ENCODE measurements at places on chromosomes 11 and 22. TPM values are rescaled to one million over a fixed set of nuclear protein-coding genes. Genes with fewer than 3 reads are reported as not detected.

LYVE1 gene
- total RNA-seq: 39.2 TPM

SLC5A12 gene
- not detected for total RNA-seq

KRTAP5-11 gene
- total RNA-seq: not detected

KDM4D gene
- 1.2 TPM for total RNA-seq

DNA sequence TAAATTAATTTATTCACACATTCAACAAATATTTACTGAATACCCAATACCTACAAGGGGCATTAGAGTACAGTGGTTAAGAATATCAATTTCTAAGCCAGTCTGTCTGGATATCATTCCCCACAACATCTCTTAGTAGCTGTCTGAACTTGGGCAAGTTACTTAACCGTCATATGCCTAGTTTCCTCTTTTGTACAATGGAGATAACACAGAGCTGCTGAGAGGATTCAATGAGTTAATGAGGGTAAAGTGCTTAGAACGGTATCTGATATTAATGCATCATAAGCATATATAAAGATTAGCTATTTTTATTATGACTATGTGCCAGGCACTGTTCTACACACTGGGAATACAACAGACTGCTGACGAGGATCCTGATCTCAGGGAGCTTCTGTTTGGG lies 116.4 kb downstream of the APOL5 start:
- no peak overlapping the region for H3K4me3 ChIP-seq
- H3K27me3 ChIP-seq: no peaks in the 10 kb centered on the region
- DNase-seq: no peak
- peak overlapping the region; percentile 77 for H3K27ac ChIP-seq
- no peaks in the 10 kb centered on the region for H3K4me1 ChIP-seq

DNA sequence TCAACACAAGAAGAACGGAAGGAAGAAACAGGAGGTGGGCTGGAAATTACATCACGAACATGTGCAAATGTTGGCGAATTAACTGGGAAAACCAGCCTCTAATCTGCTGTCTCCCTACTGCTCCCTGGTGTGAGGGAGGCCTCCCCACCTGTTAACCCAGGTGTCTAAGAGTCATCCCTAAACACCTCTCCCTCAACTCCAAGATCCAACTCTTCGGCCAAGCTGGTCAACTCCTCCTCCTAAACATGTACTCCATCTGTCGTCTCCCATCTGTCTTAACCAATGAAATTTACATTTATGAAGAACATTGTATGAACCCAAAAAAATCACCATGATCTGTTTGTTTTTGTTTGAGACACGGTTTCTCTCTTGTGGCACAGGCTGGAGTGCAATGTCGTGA lies 154.2 kb downstream of the LARGE1 start:
- no peak overlapping the region for H3K4me3 ChIP-seq
- DNase-seq: no peak
- H3K36me3 ChIP-seq: no peaks in the 10 kb centered on the region
- H3K4me1 ChIP-seq: no peaks in the 10 kb centered on the region
- H3K27ac ChIP-seq: no peak overlapping the region
- H3K27me3 ChIP-seq: no peaks in the 10 kb centered on the region

DNA sequence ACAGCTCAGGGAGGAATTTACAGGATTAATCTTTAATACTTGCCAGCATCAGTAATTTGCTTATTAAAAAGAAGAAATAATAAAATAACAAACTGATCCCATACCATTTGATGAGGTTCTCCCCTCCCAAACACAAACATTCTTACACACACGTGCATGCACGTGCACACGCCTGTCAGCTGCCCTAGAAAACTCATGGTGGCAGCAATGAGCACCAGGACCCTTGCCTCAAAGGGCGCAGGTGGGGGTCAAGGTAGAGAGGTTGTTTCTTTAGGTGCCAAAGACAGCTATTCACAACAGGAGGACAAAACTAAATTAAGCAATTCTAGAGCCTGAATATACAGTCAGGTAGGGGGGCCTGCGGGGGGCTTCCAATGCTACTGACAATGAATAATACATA lies 219.3 kb downstream of the BUD13 start:
- no peaks in the 10 kb centered on the region for H3K4me1 ChIP-seq
- no peaks in the 10 kb centered on the region for H3K27me3 ChIP-seq
- H3K4me3 ChIP-seq: no peak overlapping the region
- H3K36me3 ChIP-seq: no peaks in the 10 kb centered on the region

DNA sequence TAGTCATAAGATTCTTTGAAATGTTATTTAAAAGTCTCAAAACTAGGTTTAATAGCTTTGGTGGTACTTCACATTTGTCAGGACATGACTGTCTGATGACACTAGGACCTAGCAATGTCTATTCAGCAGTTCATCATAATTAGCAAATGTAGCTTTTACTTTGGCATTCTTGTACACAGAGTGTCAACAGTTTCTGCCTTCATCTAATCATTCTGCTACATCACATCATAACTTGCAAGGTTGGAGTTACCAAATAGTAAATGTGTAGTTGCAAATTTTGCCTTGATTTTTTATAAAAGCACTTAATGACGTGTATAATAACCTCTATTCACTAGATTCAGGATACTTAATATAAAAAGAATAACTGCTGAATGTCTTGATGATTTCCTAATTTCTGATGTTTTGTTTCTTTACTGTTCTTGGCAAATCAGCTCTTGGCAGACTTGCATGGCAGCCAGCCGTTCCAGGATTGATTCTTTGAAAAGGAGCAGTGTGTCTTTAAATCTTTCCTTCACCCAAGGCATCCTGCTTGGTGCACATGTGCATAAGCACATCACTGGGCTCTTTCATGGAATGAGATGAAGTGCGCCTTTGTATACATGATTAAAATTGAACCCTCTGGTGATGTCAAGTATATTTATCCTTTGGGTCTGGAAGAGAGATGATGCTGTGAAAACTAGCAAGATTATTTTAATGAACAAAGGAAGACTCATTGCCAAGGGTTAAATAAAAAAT lies 12.2 kb downstream of the FBXO7 start:
- H3K4me1 ChIP-seq: no peaks in the 10 kb centered on the region
- no peak overlapping the region for H3K4me3 ChIP-seq
- no peak for DNase-seq
- H3K36me3 ChIP-seq: peaks cover 4% of the 10 kb centered on the region

- no peaks in the 10 kb centered on the region for H3K27me3 ChIP-seq
- H3K36me3 ChIP-seq: no peaks in the 10 kb centered on the region
- H3K27ac ChIP-seq: no peak overlapping the region
- H3K4me1 ChIP-seq: no peaks in the 10 kb centered on the region
- H3K4me3 ChIP-seq: no peak overlapping the region
These were observed 128.0 kb downstream of the DSCAML1 start for GRCh38 chr11:117669062-117669461.

GRCh38 chr22:35569916-35570315 lies 29.3 kb downstream of the RASD2 start:
- H3K36me3 ChIP-seq: no peaks in the 10 kb centered on the region
- H3K4me1 ChIP-seq: peaks cover 5% of the 10 kb centered on the region
- no peak for DNase-seq
- H3K27ac ChIP-seq: no peak overlapping the region
- no peaks in the 10 kb centered on the region for H3K27me3 ChIP-seq
- H3K4me3 ChIP-seq: no peak overlapping the region

- H3K4me1 ChIP-seq: no peaks in the 10 kb centered on the region
- no peaks in the 10 kb centered on the region for H3K27me3 ChIP-seq
- DNase-seq: no peak
- no peak overlapping the region for H3K4me3 ChIP-seq
These were observed 2.8 kb downstream of the SIAE start for GRCh38 chr11:124670732-124671131.

DNA sequence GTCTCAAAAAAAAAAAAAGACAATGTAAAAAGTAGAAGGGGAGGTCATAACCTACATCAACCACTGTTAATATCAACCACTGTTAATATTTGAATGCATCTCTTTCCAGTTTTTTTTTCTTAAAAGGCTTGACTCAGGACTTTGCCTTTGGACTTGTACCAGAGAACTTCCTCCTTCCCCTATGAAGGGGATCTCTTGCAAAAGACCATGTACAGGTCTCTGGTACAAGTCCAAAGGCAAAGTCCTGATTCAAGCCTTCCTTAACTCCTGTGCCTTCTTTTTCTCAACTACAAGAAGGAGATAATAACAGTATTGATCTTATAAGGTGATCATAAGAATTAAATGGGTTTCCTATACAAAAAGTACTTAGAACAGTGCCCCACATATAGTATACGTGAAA lies 563.5 kb downstream of the BUD13 start:
- H3K27me3 ChIP-seq: no peaks in the 10 kb centered on the region
- H3K4me3 ChIP-seq: no peak overlapping the region
- DNase-seq: no peak
- H3K36me3 ChIP-seq: no peaks in the 10 kb centered on the region
- no peaks in the 10 kb centered on the region for H3K4me1 ChIP-seq

GRCh38 chr11:8086001-8086479 lies 5.0 kb downstream of the TUB start:
- H3K27ac ChIP-seq: peak overlapping the region; percentile 14
- H3K4me3 ChIP-seq: no peak overlapping the region
- no peak for DNase-seq
- H3K27me3 ChIP-seq: no peaks in the 10 kb centered on the region
- H3K36me3 ChIP-seq: no peaks in the 10 kb centered on the region

DNA sequence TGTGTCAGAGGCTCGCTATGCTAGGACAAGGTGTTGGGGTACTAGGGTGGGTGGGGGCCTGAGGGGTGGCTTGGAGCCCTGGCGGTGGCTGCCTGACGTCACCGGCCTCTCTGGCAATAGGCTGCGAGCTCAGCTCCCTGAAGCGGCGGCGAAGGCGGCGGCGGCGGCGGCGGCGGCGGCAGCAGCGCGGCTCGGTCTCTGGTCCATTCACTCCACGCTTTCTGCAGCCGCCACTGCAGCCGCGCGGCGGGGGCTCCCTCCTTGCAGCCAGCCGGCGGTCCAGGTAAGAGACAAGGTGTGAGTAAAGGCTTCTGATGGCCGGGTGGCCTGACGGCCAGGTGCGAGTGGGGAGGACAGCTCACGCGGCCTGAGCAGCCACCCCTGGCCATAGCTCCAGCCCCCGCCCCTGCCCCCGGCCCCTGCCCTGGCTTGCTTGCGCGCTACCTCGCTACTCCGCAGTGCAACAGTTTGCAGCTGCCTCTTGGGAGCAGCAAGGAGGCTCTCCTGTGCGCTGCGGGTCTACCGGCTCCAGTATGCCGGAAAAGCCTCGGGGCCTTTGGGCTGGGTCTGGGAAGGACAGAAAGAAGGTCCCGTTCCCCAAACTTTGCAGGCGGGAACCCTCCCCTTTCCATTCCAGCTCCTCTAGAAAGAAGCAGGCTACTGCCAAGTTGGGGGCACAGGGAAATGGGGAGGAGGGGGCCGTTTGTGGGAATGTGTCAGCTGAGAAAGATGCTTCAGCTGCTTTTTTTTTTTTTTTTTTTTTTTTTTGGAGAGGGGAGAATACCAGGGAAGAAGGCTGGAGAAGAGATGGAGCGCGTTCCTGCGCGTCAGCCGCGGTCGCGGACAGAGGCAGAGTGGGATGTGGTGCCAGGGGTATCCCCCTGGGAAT lies at the start of gene C11orf87:
Gene C11orf87 (plus strand): TSS at position 210 of the 889 bp plus-strand sequence. CDS start 1,444 bp downstream, outside the sequence.
- no peaks in the 10 kb centered on the region for H3K36me3 ChIP-seq
- no peak for DNase-seq
- H3K27ac ChIP-seq: no peak within 1 kb of the TSS
- H3K4me3 ChIP-seq: peak within 1 kb of the TSS; percentile 20
- H3K27me3 ChIP-seq: peaks cover 34% of the 10 kb centered on the region

DNA sequence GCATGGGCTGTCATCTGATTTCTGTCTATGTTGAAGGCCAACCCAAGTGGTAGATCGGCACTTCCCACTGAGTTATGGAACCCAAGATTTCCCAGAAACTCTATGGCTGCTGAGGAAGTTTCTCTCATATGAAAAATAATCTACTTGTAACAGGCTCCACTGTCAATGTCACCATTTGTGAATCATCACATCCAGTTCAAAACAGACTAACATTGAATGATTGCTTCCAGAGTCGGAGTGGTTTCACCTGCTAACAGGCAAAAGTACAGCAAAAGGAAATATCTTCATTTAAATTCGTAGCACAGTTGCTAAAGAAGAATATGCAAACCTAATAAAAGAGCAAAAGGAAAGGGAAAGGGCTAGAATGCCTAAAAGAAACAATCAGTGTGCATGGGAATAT lies 12.8 kb downstream of the WT1 start:
- no peaks in the 10 kb centered on the region for H3K4me1 ChIP-seq
- no peaks in the 10 kb centered on the region for H3K36me3 ChIP-seq
- peaks cover 34% of the 10 kb centered on the region for H3K27me3 ChIP-seq
- H3K27ac ChIP-seq: no peak overlapping the region
- no peak overlapping the region for H3K4me3 ChIP-seq

DNA sequence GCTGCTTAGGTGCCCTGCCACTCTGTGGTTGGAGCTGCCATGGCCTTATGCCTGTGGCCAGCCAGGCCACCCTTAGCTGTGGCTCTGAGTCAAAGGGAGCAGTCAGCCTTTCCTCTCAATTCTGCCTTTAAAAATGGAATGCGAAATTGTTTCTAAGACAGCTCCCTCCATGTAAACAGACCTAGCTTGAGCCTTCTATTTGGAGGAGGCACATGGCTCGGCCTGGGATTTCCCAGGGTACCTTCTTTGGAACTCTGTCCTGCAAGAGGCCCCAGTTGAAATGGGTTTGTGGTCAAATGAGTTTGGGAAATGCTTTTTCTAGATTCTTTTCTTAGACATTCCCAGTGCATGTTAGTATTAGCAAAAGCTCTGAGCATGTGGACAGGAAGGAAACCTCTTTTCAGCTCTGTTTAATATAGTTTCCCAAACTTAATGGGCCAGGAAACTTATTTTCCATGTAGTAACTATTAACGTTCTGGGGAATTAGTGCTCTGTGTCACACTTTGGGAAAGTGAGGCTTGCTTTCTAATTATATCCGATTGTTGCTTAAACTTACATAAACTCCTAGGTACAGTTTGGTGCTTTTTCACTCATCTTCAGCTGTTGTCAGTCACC lies 7.8 kb downstream of the PHOX2A start:
- DNase-seq: peak; percentile 9
- no peak overlapping the region for H3K4me3 ChIP-seq
- H3K4me1 ChIP-seq: no peaks in the 10 kb centered on the region
- H3K27ac ChIP-seq: no peak overlapping the region
- no peaks in the 10 kb centered on the region for H3K27me3 ChIP-seq
- no peaks in the 10 kb centered on the region for H3K36me3 ChIP-seq

DNA sequence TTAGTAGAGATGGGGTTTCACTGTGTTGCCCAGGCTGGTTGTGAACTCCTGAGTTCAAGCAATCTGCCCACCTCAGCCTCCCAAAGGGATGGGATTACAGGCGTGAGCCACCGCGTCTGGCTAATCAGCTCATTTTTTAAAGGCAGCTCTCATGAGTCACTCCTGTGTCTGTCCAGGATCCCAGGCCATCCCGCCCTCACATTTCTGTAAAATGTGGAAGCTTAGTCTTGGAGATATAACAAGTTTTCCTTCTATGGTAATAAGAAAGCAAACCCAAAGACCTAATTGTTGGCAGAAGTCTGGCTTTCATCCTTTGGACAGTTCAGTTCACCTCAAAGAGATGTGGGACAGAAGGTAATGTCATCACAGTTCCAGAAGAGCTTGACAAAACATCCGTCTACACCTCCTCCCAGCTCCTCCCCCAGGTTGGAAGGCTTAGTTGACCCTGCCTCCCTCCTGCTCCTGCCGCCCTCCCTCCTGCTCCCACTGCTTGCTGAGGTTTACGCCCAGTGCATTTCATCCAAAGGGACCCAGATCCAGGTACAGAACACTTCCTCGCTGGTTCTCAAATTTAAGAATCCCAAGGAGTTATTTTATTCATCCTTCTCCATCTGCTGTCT lies 6.4 kb downstream of the DRD2 start:
- no peak overlapping the region for H3K4me3 ChIP-seq
- no peaks in the 10 kb centered on the region for H3K4me1 ChIP-seq
- DNase-seq: no peak
- no peak overlapping the region for H3K27ac ChIP-seq
- no peaks in the 10 kb centered on the region for H3K27me3 ChIP-seq

Measured in breast epithelium (tissue), 4 donors.